ENCODE measurements at places on chromosomes 5 and 9.

DNA sequence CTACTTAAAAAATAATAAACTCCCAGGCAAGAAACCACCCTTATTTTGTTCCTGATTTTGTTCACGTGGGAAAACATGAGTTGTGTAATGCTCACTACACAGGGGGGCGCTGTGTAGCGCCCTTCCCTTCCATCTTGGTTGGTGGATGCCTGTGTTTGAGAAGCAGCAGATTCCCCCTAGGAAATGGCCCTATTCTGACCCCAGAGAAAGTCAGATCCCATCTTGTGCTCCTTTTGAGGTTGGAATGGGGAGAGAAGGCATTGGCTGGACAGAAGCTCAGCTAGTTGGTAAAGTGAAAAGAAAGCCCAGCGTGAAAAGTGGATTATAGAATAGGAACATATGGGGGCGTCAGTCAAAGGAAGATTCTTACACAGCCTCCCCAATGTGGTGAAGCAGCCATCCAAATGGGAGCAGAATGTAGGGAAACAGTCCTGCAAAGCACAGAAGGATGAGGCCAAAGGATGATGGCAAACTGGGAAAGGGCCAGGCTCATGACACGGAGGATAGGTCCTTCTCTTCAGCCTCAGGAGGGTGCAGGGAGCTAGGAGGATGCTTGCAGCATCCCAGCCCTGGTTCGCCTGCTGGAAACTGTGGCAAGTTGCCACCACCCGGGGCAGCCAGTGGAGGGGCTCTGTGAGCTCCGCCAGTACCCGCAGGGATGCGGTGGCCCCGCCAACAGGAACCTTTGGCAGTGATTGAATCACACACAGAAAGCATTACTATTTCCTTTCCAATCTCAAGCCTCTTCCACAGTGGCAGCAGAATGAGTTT, 314.2 kb upstream of the DAP start:
- DNase-seq, result peak; percentile 33

DNA sequence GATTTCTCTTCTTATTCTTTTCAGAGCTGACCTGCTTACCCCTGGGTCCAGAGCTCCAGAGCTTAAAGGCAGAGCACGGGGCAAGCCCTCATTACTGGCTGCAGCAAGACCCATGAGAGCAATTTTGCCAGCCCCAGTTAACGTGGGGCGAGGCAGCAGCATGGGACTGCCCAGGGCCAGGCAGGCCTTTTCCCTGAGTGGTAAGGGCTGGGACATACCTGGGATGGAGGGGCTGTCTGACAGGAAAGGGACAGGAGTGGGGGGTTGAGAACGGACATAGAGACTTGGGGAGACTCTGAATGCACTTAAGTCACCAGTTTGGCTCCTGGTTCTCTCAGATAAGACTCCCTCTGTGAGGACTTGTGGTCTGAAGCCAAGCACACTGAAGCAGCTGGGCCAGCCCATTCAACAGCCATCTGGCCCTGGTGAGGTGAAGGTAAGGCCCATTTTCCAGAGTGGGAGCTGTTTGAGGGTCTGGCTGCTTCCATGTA, 26.2 kb downstream of the HMGXB3 start:
- no peak for DNase-seq

DNA sequence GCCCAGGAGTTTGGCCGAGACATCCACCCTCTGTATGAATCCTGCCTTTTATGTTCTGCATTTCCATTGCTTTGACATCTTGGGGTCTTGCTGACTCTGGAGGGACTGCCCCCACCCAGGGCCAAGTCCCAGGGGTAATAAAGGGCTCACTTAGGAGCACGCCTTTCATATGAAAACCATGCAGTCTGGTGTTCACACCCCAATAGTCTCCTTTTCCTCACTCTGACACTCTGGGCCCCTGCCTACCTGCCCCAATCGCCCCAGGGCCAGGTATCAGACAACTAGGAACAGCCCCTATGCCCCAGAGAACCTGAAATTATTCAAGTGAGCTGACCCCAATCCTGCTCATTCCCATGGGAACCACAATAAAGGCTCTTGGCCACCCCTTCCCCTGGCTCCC, 33.1 kb upstream of the RAPGEF1 start:
- no peak for DNase-seq

GRCh38 chr9:131348631-131349521, 45.0 kb upstream of the PRRC2B start:
- DNase-seq, result no peak

- DNase-seq, result no peak
Measured at GRCh38 chr9:16446636-16447035, 423.8 kb downstream of the BNC2 start.

- DNase-seq, result no peak
Measured at GRCh38 chr5:123844873-123845272, 332.9 kb downstream of the CSNK1G3 start.

GRCh38 chr5:119468286-119468685, 16.0 kb downstream of the HSD17B4 start:
- DNase-seq, result no peak

DNA sequence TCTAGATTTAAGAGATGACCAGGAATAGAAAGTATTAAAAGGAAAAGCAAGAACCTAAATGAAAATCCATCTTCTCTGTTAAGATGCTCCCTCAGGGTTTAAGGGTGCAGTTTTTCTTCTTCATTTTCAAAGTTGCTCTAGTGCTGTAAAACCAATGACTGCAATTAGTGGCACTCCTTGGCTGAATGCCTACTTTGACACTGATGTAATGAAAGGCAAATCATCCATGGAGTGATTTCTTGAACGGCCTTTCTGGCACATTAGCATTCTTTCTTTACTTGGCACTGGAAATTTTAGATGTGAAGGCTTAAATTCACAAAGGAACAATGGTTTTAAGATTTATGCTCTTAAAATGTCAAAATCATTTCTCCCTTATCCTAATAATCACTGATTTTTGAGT, 19.3 kb upstream of the ISCA1 start:
- no peak for DNase-seq

DNA sequence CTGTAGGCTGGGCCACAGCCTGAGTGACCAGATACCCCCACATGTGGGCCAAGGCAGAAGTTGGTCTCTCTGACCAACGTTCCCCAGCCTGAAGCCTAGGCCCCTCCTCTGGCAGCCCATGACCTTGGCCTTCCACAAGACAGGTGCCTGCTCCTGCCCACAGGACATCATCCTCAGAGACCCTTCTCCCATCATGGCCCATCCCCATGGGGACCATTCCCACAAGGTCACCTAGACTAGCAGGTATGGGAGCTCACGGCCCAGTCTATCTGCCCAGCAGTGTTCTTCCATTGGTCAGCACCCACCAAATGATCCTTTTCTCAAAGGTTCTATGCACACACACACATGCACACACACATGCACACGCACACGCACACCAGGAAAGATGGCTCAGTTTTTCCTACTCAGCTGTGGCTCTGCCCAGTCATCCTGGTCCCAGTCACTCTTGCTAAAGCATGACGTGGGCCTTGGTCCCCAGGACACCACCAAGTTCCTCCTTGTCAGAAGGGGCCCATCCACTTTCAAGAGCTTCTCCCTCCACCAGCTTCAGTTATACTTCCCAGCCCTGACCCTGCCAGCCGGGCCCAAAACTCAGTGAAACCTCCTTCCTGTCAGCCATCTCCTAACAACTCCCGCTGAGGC, 65.4 kb downstream of the PAX5 start:
- no peak for DNase-seq

DNA sequence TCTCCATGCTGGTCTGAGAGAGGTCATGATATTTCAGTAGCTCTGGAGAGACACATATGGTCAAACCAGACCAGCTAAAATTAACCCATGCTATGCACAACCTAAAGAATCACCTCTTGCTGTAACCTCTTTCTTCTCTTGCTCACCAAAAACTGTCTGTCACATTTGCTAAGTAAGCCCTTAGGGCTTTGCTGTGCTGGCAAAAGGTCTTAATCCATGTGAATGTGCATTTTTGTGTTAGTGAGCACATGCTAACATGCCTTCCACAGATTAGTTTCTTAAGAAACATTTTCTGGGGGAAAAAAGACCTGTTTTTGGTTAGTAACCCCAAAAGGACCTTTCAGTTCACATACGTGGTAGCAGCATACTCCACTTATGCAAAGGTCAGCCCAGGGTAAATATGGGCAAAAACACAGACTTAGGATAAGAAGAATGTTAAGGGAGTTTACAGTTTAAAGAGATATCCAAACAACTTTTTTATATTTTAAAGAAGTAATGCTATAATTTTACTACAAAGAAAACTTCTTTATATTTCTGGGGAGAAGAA, 124.2 kb upstream of the CCDC152 start:
- DNase-seq, result no peak

DNA sequence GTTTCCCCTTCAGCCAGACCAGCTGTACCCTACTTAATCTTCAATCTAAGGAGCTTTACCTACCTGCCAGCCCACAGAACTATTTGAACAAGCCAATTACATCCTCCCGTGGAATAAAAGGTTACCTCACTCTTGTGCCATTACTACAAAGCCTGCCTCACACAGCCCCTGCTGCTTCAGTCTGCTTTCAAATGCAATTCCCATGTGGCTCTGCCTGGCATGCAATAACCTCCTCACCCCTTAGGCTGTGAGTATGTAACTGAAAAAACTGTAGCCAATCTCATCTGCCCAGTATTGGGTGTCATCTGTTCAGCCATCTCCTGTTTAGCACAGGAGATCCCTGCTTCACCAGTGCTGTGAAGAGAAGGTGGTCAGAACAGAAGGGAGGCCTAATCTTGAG, 6.1 kb upstream of the GCNT1 start:
- no peak for DNase-seq

GRCh38 chr9:29976981-29977380, 2403.7 kb upstream of the C9orf72 start:
- DNase-seq, result no peak

DNA sequence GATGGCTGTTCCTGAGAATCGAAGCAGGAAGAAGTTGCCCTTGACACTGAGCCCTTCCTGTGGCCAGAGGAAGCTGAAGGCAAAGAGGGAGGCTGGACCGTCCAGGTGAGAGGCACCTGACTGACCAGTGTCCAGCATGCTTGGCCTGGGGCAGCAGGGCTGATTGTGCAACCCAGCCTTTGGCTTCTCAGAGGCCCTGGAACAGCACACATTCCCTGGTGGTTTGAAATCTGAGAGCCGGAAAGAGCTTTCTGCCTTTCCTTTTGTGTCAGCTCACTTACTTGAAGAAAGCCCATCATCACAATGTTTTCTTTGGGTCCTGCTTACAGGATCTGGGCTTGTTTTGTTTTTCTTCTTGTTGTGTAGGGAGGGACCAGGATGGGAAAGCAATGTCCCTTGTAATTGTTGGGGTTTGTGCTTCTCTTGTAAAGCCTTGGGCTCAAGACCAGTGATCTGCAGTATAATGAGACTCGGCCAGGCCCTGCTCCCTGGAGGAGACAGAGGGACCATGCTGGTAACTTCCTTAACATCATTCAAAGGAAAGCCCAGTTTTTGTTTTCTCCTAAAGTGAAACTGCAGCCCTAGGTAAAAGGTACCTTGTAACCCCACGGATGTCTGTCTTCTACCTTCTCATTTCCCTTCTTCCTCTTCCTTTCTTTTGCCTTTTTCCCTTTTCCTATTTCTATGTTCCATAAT, 213.7 kb downstream of the NXNL2 start:
- no peak for DNase-seq

DNA sequence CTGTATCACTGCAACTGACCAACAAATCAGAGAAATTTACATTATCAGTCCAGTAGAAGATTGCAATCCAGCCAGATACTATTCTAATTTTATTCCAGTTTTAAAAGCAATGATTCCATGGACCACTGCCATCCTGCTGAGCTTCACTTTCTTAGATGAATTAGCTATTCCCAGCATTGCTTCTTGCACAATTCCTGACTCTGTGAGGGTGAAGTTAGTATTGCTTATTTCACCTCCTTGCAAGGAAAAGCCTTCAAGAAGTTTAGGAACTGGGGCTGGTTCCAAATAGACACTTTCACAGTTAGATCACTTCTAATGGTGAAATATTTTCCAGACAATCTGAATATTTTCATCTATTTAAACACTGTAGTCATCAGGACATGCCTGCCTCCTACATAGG, 338.6 kb upstream of the TNC start:
- DNase-seq, result no peak

DNA sequence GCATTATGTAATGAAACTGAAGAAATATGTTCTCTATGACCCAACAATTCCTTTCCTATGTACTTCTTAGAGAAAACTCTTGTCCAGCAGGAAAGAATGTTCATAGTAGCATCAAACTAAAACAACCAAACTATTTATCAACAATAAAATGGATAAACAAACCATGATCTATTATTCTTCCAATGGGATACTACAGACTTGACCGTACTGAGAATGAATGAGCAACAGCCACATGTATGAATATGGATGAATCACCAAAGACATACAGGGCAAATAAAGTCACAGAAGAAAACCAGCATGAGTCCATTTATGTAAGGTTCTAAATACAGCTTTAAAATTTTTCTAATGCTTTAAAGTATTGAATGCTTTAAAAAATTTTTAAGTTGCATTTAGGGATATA, 73.6 kb upstream of the SUSD1 start:
- no peak for DNase-seq

- no peak for DNase-seq
Measured at GRCh38 chr5:40492056-40492455, 187.7 kb upstream of the PTGER4 start.

DNA sequence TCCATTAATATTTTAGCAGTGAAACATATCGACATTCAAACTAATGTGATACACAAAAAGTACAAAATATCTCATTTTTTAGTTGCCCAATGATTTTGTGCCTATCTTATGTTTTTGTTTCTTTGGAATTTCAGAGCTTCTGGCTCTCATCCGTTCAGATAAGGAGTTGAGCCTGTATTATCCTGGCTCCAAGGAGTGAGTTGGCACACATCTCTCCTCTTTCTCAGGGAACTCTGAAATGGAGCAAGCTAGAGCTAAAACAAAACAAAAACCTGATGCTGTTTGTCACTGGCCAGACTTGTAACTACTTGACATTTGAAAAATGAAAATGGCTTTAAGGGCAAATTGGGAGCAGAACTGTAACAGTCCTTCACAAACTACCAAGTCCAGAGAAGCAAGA, 131.3 kb upstream of the SLC28A3 start:
- no peak for DNase-seq

DNA sequence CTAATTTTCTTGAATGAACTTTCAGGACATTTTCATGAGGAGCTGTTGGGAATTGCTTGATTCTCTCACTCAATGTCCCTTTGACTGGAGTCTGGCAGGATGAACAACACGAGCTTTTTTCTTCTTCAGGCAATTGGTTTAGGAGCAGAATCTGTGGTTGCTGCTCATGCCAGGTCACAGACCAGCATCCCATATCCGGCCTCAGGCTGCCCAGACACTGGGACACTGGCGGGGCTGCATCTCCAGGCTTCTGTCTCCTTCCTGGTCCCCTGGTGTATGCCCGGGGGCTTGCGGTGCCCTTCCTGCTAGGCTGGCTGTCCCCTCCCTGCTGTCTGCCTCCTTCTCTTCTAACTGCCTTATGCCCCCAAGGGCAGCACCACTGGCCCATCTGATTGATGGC, 311.5 kb upstream of the DAP start:
- no peak for DNase-seq

GRCh38 chr9:21141427-21141882, at the start of gene IFNW1:
Gene IFNW1 (minus strand): TSS chr9:21141832. CDS start chr9:21141570, 262 bp downstream.
- no peak for DNase-seq

- no peak for DNase-seq
Measured at GRCh38 chr9:132947756-132948155, 3.3 kb upstream of the TSC1 start.

Data from iPS DF 6.9 (cell line).